CD4-positive, alpha-beta T cell treated with Interleukin-15 for 4 hours (primary cell): ENCODE measurements at places on chromosomes 1 and 21.

DNA sequence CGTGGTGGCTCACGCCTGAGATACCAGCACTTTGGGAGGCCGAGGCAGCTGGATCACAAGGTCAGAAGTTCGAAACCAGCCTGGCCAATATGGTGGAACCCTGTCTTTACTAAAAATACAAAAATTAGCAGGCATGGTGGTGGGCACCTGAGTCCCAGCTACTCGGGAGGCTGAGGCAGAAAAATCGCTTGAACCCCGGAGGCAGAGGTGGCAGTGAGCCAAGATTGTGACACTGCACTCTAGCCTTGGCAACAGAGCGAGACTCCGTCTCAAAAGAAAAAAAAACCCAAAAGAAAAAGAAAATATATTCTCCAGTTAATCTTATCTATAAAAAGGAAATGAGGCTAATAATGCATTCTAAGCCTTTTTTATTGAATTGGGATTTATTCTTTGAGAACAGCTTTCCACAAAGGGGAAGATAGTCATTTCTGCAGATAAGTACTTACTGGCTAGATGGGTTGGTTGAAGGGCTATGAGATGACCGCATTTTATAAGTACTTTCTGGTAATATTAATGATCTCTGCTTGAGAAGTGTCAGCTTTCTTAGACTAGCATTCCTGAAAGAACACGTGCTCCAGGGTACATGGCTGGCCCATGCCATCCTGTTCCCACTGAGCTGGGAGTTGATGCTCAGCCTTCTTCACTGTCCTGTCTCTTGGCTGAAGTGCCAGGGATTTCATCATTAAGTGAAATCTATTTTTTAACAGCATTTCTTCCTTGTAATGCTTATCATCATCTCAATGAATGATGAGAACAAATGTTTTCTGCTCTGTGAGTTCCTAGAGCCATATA, 57.9 kb downstream of the SASS6 start:
- no peak for DNase-seq

- no peak for DNase-seq
These were observed 60.3 kb downstream of the XCL1 start for GRCh38 chr1:168636642-168637111.

DNA sequence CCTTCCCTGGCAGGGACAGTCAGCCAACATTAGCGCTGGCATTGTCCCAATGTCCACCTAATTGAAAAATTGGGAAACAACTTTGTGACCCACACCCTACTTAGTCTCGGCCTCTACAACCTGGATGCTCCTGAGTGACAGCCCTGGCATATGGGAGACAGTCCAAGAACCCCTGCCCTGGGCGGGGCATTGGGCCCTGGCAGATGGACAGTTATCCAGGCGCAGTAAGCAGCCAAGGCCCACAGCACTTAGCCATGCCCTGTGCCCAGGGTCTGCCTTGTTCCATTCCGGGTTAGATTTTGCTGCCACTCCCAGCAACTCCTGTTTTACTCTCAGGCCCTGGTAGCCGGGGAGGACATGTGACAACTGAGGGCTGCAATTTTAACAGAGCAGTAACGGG, 50.3 kb downstream of the NFASC start:
- no peak for DNase-seq

DNA sequence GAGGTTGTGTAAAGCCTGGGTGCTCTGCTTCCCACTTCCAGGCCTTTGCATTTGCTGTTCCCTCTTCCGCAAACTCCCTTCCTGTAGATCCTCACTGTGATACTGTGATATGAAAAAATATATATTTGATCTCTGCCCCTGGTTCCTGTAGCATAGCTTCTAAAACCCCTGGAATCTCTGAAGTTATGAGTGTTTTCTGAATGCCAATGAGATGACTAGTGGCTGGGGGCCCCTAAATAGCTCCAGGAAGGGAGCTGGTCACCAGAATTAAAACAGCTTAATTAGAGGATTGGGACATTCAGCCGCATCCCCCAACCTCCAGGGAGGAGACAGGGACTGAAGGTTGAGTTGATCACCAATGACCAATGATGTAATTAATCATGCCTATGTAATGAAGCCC, 21.9 kb downstream of the DUSP10 start:
- no peak for DNase-seq

DNA sequence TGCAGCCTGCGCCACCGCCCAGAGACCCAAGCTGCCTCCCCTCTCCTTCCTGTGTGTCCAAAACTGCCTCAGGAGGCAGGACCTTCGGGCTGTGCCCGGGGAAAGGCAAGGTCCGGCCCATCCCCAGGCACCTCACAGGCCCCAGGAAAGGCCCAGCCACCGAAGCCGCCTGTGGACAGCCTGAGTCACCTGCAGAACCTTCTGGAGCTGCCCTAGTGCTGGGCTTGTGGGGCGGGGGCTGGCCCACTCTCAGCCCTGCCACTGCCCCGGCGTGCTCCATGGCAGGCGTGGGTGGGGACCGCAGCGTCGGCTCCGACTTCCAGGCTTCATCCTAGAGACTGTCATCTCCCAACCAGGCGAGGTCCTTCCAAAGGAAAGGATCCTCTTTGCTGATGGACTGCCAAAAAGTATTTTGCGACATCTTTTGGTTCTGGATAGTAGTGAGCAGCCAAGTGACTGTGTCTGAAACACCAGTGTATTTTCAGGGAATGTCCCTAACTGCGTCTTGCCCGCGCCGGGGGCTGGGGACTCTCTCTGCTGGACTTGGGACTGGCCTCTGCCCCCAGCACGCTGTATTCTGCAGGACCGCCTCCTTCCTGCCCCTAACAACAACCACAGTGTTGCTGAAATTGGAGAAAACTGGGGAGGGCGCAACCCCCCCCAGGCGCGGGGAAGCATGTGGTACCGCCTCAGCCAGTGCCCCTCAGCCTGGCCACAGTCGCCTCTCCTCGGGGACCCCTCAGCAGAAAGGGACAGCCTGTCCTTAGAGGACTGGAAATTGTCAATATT, 19.0 kb upstream of the CCDC27 start:
- DNase-seq, result no peak
